ENCODE measurements at places on chromosomes 2 and 18.
A peak's percentile ranks its signal among the peaks of the same experiment; 100 is the strongest.

DNA sequence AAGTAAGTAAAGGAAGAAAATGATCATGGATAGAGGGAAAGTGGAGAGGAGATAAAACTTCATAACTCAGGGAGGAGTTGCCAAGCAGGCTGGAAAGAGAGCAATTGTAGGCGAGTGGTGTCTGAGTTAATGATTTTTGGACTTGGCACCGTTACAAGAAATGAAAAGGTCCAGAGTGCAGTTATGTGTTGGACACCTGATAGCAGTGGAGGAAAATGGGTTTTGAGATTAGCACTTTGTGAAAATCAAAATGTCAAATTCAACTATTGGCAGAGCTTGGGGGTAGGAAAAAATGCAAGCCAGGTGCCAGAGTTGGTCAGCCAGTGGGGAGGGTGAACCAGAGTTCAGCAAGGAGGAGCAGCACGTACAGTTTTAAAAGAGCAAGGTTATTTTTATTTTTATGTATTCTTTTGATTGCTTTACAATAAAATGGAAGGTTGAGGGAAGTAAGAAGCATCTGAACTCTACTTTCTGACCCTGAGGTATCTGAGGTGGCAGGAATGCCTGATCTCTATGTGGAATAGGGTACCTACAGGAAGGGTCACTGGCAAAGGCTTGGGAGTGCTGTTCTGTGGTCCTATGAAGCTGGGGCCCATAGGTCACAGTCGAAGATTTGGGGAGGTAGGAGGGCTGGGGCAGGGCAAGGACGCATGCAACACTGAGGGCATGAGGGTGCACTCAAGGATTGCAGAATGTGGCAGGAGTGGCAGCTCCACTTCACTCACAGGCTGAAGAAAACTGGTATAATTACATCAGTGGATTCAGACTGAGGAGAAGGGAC lies 127.5 kb downstream of the CD8B2 start:
- DNase-seq, result no peak

- DNase-seq, result no peak
Observed at GRCh38 chr2:101307950-101308431, 510 bp downstream of the RNF149 start.

GRCh38 chr18:22543769-22544168 lies 126.1 kb upstream of the CTAGE1 start:
- no peak for DNase-seq

DNA sequence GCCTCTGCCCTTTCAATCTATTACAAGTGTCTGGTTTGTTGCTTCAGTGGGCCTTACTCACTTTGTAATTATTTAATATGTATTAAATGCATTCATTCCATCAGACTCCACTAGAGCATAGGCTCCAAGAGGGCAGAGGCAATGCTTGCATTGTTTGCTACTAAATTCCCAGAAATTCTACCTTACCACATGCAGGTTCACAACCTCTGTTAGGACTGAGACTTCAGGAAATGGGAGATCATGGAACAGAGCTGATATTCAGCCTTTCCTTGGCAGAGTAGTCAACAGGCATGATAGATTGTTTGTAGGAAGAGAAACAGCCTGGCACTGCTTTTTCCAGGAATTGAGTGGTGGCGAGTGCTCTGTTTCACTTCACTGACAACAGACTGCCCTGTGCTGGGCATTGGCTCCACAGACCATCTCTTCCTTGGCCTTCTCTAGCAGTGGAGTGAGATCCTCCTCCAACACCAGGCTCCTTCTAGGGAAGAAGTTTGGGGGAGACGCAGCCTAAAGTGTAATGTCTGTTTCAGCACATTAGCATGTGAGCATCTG lies 6.2 kb upstream of the MATN3 start:
- DNase-seq, result no peak

- no peak for DNase-seq
Observed at GRCh38 chr2:31202041-31202440, 15.3 kb downstream of the CAPN14 start.

GRCh38 chr2:98702858-98703620 lies 27.9 kb downstream of the MGAT4A start:
- no peak for DNase-seq

DNA sequence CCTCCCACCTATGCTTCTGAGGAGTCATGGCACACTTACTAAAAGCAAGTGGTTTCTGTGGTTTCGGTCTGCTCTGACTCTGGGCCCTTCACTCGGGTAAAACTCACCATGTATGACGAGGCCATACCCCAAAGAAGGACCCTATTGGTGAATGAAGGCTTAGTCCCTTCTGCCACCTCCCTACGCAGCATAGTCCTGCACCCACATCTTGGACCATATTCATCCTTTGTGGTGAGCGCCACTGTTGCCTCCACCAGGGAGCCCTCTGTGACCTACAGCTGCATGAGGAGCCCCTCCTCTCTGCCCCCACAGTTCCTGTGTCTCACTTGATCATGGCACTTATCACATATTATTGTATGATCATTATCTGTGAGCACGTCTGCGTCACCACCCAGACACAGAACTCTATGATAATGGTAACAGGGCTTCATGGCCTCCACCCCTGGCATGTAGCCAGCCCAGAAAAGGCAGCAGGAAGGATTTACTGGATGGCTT lies 113.3 kb downstream of the TFCP2L1 start:
- DNase-seq, result peak; percentile 1

DNA sequence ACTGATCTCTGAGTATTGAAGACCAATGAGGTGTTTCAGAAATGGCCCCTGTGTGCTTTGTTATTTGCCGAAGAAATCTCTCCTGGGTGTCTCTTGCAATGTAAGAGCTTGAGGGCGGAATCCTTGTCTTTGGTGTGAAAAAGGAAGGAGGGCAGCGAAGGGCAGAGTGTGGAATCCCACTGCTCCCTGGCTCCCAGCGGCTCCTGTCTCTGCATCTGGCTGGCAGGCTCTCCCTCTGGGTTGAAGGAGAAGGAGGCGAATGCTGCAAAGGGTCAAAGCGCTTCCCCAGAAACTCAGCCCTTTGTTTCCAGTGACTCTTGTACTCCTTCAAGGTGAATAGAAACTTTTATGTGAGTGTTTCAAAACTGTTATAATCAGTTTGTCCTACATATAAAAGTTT lies 457.5 kb downstream of the CNTNAP5 start:
- no peak for DNase-seq

Measured in stimulated activated CD4-positive, alpha-beta T cell treated with anti-CD3 and anti-CD28 coated beads, Interleukin-12 subunit alpha, Interleukin-12 subunit beta, amount 100 ng/mL, for 48 hours (primary cell).